ENCODE measurements at places on chromosomes 2 and 18. TPM values are rescaled to one million over a fixed set of nuclear protein-coding genes. Genes with fewer than 3 reads are reported as not detected.

GRCh38 chr2:185952100-185952499, 213.5 kb downstream of the FSIP2 start:
- DNase-seq = no peak

- DNase-seq = peak; percentile 70
Measured at GRCh38 chr18:75211953-75212750, 1.6 kb downstream of the TSHZ1 start.

Gene SPP2
- total RNA-seq = not detected

Gene CCDC121
- total RNA-seq = 2.6 TPM

DNA sequence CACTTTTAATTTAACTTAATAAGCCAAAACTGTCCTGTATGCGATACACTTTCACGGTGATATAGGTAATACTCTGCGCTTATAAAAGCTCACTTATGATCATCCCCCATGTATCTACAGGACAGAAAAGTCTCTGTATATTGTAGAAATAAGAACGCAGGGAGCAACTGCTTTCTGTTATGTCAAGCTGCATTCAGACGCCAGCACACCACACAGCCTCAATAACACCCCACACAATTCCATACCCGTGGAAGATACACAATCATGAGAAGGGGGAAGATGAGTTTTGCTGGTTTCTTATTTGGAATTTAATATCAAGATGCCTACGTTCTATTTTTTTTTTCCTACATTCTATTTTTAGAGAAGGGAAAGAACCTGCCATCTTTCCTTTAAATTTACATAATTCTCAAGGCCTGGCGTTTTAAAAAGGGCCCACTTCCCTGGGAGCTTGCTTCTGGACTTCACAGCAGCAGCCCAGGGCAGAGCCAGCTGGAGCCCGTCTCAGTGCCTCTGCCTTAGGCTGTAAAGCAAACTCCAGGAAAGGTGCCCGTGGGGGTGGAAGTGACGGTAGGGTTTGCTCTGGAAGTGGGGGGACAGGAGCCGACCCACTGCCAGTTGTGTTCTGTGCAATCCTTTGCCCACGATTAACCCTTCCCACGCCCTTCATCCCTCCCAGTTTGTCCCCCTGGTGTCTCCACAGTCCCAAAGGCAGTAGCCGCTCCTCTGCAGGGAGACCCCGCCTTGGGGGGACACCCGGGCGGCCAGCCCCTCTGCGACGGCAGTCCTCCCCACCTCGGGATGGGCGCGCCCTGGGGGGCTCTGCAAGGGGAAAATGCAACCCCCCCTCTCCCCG, 5.3 kb downstream of the PTGR3 start:
- no peak for DNase-seq

DNA sequence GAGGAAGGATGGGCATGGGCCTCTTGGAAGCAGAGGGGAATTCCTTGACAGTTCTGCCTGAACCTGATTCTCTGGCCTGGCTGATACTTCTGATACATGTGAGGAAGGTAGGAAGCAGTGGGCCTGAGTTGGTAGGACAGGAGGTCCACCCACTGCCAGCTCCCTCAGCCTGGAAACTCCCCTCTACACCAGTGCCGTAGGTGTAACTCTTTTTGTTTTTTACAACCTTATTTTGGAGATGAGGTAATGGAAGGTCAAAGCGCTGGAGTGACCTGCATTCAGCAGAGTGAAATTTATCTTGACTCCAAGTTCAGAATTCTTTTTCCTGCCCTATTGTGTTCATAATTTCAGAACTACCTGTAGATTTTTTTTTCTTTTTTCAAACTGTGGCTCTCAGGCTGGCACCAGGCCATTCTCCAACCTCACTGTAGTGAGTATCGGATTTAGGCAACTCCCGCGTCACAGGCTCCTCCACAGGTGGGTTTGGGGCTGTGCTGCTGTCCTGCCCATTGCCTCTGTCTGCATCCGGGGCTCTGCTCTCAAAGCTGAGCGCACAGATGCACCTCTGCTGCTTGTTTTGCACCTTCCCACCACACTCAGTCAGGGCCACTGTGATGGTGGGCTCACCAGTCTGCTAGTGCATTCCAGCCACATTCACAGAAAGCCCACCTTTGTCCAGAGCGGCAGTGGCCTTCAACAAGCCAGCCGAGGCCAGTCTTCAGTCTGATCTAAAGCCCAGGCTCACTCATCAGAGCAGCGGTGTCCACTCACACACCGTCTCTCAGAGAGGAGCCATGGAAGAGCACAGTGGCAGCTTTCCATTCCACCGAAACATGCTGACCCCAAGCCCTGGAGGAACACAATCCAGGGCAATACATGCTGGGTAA, 87.2 kb downstream of the UXS1 start:
- DNase-seq = peak; percentile 41

DNA sequence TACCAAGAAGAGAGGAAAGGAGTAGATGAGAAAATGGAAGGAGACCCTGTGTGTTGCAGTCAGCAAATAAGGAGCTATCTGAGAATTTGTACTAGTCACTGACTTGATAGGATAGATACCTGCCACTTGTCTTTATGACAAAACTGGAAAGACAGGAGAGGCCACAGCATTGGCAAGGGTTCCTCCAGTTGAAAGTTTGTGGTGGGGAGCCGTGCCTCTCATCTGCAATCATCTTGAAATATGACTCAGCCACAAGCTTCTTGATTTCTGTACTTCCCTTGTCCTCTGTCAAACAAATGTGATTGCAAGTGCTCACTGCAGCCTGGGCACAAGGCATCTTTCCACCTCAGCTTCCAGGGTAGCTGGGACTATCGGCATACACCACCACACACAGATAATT, 99.1 kb downstream of the GREB1L start:
- DNase-seq = no peak

GRCh38 chr18:47321815-47322214, 70.4 kb upstream of the SKOR2 start:
- DNase-seq = no peak

DNA sequence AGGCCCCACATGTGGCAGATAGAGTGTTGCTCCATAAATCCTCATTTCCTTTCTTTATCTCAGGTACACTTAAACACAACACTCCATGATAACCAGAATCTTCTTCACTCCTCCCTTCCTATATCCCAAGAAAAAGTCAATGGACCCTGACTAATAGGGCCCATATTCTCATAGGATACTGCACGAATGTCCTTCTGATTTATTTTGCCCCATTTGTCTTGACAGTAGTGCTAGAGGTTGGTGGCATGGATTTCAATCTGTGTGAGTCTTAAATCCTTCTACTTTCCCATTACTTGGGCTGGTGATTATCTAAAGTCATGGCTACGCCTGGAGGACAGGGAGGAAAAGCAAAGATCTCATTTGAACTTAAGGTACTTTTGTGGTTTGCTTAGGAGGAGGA, 156.0 kb downstream of the ACOXL start:
- no peak for DNase-seq

Gene PROM2
- 0.22 TPM for total RNA-seq

GRCh38 chr2:205763708-205764211, 81.5 kb downstream of the NRP2 start:
- DNase-seq = peak; percentile 85

- DNase-seq = no peak
Measured at GRCh38 chr2:161947406-161947805, 126.6 kb downstream of the DPP4 start.

- no peak for DNase-seq
Measured at GRCh38 chr2:132403146-132403545, 13.5 kb upstream of the GPR39 start.

Gene HOXD12
- not detected for total RNA-seq

Gene CCDC141
- total RNA-seq = 0.87 TPM

Gene AQP12B
- not detected for total RNA-seq

DNA sequence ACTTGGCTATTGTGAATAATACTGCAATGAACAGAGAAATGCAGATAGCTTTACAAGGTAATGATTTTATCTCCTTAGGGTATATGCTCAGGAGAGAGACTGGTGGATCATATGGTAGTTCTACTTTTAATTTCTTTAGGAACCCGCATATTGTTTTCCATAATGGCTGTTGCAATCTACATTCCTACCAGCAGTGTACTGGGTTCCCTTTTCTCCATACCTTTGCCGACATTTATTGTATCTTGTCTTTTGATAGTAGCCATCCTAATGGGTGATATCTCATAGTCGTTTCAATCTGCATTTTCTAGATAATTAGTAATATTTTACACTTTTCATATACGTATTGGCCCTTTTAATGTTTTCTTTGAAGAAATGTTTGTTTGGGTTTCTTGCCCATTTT, 702.9 kb upstream of the ACVR2A start:
- DNase-seq = no peak

Measured in lung microvascular endothelial cell (primary cell).